ENCODE measurements at places on chromosomes 7 and 10.

DNA sequence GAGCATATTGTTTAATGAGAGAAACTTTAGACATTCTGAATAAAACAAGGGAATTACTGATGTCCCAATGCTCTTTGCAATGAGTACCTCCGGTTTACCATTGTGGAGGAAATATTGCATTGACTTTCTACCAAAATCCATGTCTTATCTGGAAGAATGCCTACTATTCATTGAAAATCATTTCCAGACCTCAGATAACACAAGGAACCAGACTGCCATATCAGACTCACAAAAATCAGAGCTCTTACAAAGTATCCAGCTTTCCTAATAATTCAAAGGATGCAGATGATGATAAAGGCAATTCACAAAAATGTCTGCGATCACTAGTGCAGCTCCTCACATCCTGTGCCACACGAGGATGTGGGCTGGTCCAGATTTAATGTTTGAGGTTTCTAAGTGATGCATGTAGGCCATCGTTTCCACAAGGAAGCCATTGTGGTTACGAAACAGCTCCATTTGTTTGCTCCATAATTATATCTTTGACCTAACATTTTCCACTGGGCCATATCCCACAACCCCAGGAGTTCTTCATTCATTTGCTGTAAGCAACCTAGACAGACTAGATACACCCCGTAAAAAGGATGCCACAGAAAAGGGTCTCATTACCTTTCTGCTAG is 831.1 kb upstream of the C7orf33 start:
- DNase-seq, result no peak

DNA sequence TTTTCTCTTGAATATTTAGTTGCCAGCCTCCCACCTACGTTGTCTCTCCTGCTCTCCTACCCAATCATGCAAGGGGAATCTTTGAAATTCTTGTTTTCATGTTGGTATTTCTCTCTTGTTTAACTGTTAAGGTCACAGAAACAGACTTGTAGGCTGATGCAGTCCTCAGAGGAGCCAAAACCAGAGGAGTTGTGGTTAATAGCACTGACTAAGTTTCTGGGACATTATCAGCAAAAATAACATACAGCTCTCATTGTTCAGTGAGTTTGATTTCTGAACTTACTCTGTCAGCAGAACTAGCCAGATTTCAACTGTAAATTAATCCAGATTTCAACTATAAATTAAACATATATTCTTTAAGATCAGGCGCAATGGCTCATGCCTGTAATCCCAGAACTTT is 11.1 kb upstream of the CUL1 start:
- DNase-seq, result no peak

- DNase-seq, result no peak
Observed at GRCh38 chr10:33715303-33715975, 381.0 kb upstream of the NRP1 start.

- no peak for DNase-seq
Observed at GRCh38 chr10:61970182-61971002, 68.9 kb downstream of the ARID5B start.

DNA sequence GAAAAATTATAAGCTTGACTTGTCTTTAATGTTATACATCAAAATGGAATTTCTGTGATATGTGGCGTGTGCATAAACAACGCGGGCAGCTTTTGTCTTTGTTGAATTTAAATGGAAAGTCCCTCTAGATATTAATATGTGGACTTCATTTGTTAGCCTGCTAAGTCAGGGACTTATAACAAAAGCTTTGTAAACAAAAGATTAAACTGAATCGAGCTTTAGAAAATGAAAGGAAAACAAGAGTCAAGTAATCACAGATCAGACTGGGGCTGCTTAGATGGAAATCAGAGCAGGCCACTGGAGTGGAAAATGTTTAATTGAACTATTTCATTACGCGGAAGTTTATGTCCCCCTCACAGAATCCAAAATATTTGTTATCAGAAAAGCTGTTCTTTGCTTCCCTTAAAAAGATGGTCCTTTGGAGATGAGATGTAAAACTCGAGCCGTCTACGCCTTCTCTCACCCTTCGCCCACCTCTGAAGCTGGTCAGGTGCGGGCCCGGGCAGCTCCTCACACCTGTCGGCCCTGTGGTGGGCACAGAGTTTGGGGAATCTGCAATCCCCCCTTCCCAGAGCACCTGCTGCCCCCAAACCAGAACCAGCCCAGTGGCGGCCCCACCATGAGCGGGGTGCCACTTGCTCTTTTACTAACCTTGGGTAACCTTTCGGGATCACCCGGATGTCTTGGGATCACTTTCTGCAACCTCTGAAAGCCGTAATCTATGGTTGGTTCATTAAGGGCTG is 116.2 kb downstream of the EBF3 start:
- DNase-seq, result no peak

DNA sequence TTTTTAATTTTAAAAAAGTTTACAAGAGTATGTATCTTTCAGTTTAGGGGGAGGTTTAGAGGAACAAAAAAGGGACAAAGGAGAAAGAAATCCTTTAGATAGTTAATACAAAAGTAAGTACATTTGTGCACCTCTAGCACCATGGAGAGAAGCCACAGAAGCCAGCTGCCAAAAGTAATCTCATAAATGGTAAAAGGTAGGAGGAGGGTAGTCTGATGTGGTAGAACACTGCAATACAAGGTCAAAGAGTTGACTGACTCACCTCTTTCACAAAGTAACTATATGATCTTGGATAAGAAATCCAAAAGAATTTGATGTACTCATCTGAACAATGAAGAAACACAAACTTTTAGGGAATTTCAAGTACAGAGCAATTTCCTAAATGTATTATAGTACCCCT is 68.1 kb downstream of the CNOT4 start:
- DNase-seq, result no peak

- no peak for DNase-seq
Observed at GRCh38 chr10:86281396-86281795, 85.2 kb downstream of the GRID1 start.

DNA sequence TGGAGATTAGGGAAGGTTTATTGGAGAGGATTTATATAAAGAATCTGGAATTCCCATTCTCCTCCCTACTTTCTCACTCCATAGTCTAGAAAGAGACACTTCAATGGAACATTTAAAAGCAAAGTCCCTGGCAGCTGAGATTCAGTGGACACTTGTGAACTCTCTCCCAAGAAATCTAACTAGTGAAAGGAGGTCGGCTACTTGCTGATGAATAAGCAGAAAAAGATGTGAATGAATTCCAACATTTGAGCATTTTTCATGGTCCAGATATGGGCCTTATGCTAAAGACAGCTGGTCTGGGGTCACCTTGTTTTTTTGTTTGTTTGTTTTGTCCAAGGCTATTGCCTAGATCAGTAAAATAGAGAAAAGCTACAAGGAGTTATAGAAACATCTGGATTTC is 141.1 kb upstream of the LRRTM3 start:
- DNase-seq, result no peak

DNA sequence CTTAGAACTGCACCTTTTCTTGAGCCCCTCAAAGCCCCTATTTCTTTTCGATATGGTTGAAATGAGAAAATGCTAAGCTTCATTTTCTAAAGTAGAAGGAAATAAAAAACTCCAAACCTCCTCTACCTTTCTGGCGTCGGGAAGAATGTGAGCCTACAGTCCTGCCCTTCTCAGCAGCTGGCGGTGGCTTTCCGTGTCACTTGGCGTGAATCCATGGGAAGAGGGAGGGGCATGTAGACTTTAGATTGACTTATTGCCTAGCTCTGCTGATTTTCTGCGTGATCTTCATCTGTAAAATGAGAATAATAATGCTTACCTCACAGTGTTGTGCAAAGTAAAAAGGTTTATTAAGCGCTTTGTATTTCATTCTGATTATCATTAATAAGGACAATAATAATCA is 35.0 kb downstream of the PRR15 start:
- no peak for DNase-seq

DNA sequence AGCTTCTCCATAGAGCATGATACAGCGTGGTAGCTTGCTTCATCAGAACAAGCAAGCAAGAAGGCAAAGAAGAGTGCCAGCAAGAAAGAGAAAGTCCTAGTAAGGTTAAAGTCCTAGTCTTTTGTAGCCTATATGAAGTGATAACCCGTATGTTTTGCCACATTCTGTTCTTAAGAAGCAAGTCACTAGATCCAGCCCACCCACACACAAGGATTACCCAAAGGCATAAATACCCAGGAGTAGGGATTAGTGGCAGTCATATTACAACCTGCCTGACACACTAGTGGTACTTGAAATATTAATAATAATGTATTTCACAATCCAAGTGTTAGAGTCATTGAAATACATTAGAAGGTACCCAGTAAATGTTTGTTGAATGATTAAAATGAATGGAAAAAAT is 285.5 kb downstream of the HPSE2 start:
- DNase-seq, result no peak

DNA sequence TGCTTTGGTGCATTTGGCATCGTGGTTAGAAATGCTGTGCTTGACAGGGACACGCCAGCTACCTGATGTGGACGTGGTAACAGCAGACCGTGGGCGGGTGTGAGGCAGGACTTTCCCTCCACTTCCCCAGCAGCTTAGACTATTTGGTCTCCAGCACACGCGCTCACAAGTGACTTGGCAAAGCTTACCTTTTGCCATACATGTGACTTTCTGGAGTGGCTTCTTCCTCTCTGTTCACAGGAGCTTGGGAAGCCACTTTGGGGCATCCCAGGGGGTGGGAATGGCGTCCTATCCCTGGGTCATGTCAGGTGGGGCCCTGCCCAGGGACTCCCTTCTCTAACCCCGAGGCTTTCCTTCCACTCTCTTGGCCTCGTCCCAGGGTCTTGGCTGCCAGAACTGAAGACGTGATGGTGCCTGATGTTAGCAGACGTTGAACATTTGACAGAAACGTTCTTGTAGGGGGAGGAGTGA is 228.7 kb upstream of the KLF6 start:
- DNase-seq, result no peak

DNA sequence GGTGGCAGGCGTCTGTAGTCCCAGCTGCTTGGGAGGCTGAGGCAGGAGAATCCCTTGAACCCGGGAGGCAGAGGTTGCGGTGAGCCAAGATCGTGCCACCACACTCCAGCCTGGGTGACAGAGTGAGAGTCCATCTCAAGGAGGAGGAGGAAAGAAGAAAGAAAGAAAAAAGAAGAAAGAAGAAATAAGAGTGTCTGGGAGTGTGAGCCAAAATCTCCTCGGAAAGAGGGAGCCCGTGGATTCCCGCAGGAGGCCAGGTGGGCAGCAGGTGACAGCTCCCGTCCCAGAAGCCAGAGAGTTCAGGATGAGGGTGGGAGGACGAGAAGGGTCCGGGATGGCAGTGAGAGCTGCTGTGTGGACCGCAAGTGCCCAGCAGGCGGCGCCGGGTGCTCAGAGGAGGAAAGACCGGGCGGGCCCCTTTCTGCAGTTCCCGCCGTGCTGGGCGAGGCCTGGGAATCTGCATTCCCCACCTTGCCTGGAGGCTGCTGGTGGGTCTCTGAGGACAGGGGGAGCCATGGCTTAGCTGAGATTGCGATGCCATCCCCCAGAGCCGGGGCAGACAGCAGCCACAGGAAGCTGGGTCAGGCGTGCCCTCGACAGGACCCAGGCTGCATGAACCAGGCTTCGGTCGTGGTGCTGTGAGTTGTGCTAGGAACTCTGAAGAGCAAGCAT is 17.1 kb upstream of the AMZ1 start:
- no peak for DNase-seq

Measured in AG09309 (cell line).